A549 treated with CpdA at 1 μM for 4 hours (cell line): ENCODE measurements at places on chromosomes 6 and 20. TPM values are rescaled to one million over a fixed set of nuclear protein-coding genes. Genes with fewer than 3 reads are reported as not detected.

Gene TRDN
- total RNA-seq, result not detected in 5 replicates

Gene FOXS1
- 0.62 to 1.8 TPM (median 1.2 TPM) in 5 replicates for total RNA-seq

Gene BTNL2
- total RNA-seq, result not detected in 5 replicates

Gene SIRPD
- total RNA-seq, result not detected in 5 replicates

Gene SRC
- 157 to 196 TPM (median 195 TPM) in 5 replicates for total RNA-seq

Gene SPACA1
- not detected in 5 replicates for total RNA-seq

Gene KHDC1
- total RNA-seq, result 3.2 to 4.8 TPM (median 3.8 TPM) in 5 replicates

Gene MYT1
- 0.05 to 0.27 TPM (median 0.09 TPM) in 4 of 5 replicates, not detected in the other for total RNA-seq

Gene SLC32A1
- not detected in 5 replicates for total RNA-seq

Gene TENT5A
- 0.80 to 1.3 TPM (median 0.97 TPM) in 5 replicates for total RNA-seq

Gene PPIL6
- total RNA-seq, result 1.8 to 2.7 TPM (median 2.3 TPM) in 5 replicates

Gene GPRC6A
- not detected in 5 replicates for total RNA-seq

Gene OR2H2
- total RNA-seq, result not detected in 5 replicates

Gene PSORS1C1
- 3.3 to 6.4 TPM (median 4.2 TPM) in 5 replicates for total RNA-seq

Gene GSTA3
- total RNA-seq, result not detected in 5 replicates

Gene TCP11
- not detected in 5 replicates for total RNA-seq

Gene AIF1
- total RNA-seq, result not detected in 5 replicates

Gene SLX4IP
- total RNA-seq, result 2.5 to 3.2 TPM (median 2.8 TPM) in 5 replicates

Gene WFDC12
- not detected in 5 replicates for total RNA-seq

Gene NMBR
- not detected in 5 replicates for total RNA-seq

Gene STMND1
- not detected in 5 replicates for total RNA-seq

Gene BPIFB1
- 0.07 to 0.15 TPM (median 0.14 TPM) in 3 of 5 replicates, not detected in the others for total RNA-seq
